ENCODE measurements at places on chromosomes 1 and 21.

DNA sequence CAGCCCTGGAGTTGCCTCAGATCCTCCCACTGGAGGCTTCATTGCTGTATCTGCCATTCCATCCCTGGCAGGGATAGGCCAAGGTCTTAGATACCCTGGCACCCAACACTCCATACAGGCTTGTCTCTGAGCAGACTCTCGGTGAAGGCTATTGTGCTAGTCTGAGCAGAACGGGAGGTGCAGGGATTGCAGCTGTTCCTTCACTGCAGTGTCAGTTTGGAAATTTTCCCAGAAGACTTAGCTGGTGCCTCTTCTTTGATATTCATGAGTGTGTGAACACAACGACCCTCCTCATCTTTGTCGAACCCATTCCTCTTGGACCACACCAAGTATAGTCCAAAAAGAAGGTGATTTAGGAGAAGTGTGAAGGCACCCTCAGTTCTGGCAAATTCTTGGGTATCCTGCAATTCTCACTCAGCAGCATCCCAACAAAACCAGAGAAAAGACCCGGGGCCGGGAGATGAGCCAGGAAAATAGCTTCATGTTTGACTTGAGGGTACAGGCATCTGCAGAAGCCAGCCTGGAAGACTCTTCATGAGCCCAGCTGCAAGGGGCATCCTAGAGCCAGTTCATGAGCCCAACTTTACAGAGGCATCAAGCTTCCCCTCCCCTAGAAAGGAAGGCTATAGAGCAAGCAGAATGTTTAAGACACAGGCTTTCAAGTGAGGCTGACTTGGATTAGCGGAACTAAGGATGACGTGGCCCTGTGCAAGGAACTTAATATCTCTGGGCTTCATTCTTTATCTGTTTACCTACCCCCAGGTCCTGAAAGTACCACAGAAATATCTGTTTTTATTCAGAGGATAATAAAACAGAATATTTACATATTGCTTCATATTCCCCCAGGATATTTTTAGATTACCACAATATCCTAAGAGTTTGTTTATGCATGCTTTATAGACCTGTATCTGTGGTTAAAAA, 38.8 kb upstream of the HAO2 start:
- no peak for DNase-seq

GRCh38 chr1:205791568-205792180, 16.4 kb upstream of the RAB29 start:
- DNase-seq = peak; percentile 74

- DNase-seq = no peak
Observed at GRCh38 chr1:9253004-9253403, 18.4 kb downstream of the H6PD start.

DNA sequence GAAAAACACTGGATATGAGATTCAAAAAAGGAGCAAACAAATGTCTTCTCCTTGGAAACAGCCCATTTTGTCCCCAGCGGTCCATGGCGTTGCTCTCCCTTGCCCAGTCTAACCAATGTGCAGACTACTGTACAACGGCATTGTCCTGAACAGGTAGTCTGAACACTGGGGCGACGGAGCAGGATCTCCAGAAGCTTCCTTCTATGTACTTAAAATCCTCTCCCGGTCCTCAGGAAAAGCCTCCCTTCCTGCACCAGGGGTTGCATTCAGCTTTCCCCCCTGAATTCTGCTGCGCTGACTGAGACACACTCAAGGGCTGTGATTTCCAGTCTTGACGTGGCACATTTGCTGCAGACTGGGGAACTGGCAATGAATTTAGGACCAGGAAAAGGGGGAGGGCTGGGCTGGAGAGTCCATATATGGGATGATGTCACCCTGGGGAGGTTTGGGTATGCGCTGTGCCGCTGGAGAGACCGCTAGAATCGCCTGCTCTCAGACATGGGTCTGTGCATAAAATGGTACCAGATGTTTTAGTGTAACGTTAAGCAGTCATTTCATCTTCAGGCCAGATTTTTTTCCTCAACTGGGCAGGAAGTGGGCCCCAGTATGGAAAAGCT, 275.9 kb upstream of the C1orf105 start:
- DNase-seq = no peak

DNA sequence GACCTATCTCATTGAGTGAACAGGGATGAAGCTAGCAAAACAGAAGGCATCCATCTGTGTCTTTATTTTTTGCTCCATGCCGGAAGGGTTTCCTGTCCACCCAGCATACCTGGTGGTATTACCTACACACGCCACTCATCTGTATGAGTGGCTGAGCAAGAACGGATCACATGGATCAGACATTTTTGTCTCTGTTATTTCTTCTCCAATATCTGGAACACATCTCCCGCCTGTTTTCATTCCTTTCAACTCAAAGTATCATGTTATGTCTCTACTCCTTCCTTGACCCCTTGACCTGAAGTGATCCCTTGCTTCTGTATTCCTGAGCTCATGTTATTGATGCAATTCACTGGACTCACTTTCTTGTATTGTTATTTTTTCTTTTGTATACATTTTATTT, 24.7 kb downstream of the ADAMTS1 start:
- DNase-seq = no peak

DNA sequence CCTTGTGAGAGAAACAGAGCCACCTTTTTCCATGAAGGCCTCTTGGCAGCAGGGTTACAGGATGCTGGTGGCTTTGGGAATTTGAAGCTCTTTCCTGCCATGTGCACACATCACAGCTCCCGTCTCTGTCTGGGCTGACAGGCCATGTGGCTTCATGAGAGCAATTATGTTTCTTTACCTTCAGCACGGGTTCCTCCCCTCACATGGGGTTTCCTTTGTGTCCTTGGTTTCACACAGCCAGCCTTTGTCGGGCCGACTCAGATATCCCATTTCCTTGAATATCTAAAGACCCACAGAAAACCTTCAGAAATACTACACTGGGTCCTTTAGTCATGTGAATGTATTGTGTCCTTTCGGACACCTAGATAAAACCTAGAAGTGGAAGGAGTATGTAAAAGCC, 7.1 kb downstream of the CLIC6 start:
- DNase-seq = no peak

- DNase-seq = no peak
Observed at GRCh38 chr1:161121042-161121650, 3.2 kb downstream of the NIT1 start.

DNA sequence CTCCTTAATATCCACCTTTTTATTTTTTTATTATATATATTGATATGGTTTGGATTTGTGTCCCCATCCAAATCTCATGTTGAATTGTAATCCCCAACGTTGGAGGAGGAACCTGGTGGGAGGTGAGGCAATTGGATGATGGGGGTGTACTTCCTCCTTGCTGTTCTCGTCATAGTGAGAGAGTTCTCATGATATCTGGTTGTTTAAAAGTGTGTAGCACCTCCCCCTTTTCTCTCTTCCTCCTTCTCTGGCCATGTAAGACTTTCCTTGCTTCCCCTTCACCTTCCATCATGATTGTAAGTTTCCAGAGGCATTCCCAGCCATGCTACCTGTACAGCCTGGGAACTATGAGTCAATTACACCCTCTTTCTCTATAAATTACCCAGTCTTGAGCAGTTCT, 22.7 kb upstream of the CCSAP start:
- peak; percentile 24 for DNase-seq

GRCh38 chr1:118210723-118211110, 25.7 kb upstream of the SPAG17 start:
- DNase-seq = no peak

- peak; percentile 88 for DNase-seq
Observed at GRCh38 chr1:150364231-150365003, 470 bp downstream of the RPRD2 start.

DNA sequence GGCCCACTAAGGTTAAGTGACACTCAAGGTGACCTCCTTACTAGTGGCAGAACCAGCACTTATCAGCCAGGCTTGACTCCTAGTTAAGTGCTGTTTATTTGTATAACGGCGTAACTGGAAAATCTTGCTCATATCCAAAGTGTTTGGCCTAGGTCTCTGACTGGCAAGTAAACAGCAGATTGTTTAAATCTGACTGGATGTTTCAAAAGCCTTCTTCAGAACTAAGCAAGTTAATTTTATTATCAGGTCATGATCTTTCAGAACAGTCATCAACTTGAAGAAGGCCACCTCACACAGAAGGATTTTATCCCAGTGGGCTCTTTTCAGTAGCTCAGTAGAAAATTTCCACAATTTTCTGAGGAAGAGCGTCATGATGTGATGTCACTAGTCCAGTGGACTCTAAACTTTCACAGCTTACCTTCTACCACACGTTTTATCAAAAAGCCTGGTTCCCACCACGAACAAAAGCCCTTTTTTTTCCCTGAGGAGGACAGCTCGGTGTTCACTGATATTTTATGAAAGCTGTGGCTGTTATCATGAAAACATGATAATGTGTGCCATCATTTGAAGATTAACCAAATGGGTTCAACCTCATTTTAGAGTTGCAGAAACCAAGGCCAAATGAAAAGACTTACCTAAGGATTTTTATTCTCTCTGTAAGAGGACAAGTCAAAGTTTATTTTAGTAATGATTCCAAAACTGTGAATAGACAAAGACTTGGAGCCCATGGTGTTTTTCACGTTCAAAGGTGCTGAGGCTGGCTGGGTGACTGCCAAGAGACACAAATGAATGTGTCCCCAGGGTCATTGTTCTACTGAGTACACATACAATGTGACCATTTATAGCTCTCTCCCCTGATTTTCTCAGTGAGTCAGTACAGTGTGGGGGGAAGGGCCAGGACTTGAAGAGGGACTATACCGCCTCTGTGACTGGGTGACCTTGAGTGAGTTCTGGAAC, 9.1 kb downstream of the SGIP1 start:
- DNase-seq = no peak

GRCh38 chr1:187787736-187788135, 959.0 kb downstream of the PLA2G4A start:
- DNase-seq = no peak

DNA sequence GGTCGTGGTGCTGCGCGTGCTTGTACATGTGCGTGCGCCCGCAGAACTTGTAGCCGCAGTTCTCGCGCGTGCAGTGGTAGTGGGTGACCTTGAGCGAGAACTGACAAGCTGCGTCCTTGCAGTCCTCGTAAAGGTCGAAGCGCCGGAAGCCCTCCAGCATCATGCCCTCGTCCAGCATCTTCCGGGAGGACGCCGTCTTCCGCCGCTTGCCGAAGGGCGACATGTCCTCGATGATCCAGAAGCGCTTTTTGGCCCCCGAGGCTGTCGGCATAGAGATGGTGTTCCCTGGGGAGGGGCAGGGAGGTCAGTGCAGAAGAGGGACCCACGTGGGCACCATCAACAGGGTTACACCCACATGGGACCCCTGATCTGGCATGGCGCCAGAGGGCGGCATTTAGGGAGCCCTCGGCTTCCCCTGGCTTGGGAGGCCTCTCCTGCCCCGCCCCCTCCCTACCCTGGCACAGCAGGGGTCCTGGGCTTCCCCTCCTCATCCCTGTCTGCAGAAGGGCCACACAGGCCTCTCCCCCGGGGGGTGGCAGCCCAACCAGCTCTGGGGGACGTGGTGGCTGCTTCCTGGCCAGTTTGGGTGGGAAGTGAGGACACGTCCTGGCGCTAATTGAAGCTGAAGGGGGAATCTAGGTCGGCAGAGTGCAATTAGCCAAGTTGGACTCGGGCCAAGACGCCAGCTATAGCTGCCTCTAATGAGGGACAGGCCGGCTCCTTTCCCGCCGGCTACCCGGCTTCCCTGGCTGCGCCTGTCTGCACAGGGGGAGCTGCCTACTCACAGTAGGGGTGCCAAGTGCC, 156.5 kb downstream of the CASZ1 start:
- no peak for DNase-seq

GRCh38 chr1:218171302-218171893, 113.7 kb upstream of the RRP15 start:
- peak; percentile 58 for DNase-seq

DNA sequence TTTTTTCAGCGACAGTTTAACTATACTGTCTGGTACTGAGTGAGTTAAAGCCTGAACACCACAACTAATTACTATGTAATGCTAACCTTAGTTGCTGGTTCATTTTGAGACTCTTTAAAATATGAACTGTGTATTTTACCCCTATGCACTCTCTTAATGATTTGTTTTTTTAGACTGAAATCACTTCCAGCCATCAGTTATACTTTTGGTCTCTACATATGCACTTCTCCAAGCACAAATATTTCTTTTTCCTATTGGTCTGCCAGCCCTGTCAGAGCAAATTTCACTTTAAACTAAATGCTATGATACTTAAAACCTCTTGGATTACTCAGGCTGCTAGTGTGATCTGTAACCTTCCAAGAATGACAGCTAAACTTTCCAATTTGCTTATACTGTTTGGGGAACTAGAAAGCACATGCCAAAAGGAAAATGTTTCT, 38.1 kb upstream of the SCYL3 start:
- DNase-seq = no peak

DNA sequence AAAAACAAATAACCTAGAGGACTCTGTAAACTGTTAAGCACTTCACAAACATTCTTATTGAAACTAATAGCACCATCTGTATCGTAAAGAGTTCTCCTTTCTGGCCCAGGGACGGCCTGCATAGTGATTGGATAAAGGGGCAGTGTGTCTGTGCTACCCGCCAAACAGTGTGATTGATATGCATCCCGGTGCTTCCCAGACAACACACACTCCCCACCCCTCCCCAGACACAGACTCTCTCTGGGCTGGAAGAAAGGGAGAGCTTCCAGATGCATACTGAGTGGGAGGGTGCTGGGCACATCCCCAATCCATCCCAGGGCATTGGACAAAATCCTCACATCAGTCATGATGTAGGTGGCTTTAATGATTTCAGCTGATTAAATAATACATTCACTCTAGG, 3.7 kb downstream of the HSD11B1 start:
- no peak for DNase-seq

DNA sequence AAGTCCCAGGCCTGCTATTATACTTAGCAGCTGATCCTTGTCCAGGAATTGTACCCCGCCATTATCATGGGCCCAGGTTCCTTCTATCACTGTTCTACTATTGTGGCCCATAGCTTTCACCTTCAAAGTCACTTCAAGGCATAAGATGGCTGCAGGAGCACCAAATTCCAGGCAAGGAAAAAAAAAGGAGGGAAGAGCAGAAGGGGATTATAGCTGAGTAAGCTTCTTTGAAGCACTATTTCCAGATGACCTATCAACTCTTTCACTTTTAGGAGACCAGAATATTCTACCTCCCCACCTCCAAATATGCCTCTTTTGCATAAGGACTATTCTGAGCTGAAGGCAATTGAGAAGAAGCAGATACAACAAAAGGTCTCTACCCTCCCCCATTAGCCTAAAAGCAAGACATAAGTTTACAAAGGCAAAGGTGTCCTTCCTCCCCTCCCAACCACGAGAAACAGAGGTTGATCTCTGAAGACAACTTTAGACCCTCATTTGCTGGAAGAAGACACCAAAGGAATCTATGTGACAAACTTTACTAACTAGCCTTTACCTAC, 41.8 kb downstream of the PTAFR start:
- DNase-seq = no peak

- no peak for DNase-seq
Observed at GRCh38 chr21:38925923-38926322, 120.2 kb downstream of the ETS2 start.

GRCh38 chr1:36326499-36326898, 3.1 kb upstream of the EVA1B start:
- DNase-seq = no peak

DNA sequence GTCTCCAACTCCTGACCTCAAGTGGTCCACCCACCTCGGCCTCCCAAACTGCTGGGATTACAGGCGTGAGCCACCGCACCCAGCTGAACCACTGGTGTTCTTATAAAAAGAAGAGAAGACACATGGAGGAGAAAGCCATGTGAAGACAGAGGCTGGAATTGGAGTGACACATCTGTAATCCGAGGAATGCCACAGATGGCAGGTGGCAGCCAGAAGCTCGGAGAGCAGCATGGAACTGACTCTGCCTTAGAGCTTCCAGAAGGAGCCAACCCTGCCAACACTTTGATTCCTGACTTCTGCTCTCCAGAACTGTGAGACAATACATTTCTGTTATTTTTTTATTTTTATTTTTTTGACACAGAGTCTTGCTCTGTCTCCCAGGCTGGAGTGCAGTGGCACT, 59.0 kb upstream of the ATP2B4 start:
- no peak for DNase-seq

GRCh38 chr1:204320382-204320804, 39.3 kb downstream of the PLEKHA6 start:
- no peak for DNase-seq
